Right kidney (tissue), 9 donors: ENCODE measurements at places on chromosomes 4 and X.
A peak's percentile ranks its signal among the peaks of the same experiment; 100 is the strongest.

DNA sequence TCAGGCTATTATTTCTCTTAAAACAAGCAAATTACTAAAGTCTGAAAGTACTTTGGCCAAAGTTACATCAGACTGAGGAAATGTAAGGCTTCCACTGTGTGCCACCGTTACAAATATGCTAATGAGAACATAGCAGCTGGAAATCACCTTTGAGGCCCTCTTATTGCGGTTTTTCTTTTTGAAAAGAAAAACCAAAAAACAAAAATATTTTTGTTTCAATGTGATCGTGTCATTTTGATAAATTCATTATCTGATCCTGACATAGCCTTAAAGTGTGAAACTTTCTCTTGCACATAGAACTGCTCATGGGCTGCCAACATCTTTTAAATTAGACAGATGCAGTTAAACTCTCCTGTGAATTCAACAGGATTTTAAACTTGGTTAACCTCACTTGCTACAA, 2.8 kb upstream of the TIFA start:
- DNase-seq = no peak

GRCh38 chr4:21949073-21949457, 493 bp upstream of the KCNIP4 start:
- DNase-seq = peak; percentile 57

- no peak for DNase-seq
Observed at GRCh38 chrX:119417376-119417775, 18.2 kb downstream of the SLC25A43 start.

DNA sequence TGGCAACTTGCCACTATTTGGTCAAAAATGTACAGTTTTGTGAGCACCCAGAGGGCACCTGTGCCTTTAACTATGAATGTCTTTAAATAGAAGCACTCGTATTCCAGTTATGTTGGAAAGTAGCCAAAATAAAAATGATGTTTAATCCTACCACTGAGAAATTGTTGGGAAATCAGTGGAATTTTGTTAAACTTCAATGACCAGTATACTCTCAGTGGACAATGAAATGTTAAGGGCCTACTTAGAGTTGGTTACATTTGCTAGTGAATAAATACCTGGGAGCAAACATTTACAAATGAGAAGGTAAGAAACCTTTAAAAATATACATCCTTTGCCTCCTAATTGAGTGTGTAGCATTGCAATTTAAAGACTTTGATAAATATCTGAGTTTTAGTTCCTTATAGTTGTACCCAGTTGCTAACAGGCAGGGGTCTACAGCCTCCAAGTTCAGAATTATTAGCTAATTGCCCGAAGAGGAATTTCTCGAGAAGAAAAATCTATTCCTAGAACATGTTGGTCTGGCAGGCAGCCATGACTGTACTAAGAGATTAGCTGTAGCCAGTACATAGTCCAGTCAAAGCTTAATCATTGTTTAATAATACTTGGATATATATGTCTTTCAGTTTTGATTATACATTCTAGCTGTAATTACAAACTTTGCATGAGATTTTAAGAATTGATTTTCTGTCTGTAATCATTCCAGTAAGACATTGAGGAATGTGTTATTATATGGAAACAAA, 93.2 kb downstream of the IL1RAPL2 start:
- DNase-seq = no peak

DNA sequence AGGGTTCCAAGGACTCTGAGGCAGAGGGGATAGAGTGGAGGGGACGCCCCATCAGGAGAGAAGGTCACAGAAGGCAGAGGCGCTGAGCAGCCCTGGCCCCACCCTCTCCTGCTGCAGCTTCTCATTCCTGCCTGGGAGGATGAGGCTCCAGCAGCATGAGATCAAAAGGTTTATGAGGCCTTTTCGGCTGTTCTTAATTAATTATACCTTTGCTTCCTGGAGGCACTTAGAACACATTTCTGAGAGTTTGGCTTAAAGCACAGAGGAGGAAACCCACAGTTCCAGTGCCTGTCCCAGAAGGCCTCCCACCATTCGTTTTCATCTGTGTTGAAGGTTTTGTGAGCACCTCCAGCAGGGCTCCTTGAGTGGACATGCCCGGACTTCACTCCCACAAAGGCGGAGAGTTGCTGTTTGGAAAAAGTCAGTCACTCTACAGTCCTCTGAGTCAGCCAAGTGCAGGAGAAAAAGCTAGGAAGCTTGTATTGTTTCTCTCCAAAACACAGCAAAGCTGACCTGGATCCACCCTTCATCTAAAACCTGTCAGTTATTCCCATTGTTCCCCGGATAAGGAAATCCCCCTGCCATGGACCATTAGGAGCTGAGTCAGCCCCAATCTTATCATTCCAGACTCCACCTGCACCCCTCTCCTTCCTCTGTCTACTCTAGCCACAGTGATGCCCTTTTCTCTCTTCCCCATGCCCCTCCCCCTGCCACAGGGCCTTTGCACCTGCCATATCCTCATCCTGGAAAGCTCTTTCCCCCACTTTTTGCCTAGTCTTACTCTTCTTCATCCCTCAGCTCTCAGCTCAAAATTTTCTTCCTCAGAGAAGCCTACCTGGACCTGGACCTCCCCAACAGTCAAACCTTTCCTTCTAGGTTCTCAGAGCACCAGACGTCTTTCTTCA, 276.8 kb downstream of the FBXW7 start:
- DNase-seq = peak; percentile 24

GRCh38 chr4:90234916-90235547, 107.8 kb downstream of the CCSER1 start:
- no peak for DNase-seq

DNA sequence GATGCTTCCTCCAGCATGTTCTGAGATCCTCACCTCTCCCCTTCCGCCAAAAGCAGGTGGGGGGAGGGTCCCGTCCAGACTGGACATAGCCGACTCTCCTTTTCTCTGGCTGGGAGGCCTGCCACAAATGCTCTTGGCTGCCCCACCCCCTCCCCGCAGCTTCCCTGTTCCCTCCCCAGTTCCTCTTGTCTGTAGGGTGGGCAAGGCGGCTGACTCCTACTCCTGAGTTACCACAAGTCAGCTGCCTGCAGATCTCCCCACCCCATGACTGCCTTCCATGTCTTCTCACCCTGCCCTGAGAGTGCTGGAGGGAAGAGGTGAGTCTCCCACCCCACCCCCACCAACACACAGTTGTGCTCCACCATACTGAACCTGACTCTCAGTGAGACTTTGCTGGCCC, 2.9 kb downstream of the ATP6AP1 start:
- DNase-seq = no peak

DNA sequence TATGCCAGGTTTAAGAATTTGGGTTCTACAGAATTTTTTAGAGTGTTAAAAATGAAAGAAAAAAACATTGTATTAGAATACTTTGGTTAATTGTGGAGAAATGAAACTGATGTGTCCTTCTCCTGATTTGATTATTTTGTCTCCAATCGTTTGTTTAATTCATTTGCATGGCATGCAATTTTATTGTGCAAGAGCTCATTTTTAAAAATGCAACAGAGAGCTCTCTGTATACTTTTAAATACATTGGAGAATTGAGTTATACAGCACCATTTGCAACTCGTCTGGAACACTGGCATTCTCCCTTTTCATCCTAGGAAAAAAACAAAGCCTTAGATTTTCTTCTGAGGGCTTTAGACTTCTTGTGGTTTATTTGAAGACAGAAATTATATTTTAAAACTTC, 689 bp downstream of the EXOC1L start:
- DNase-seq = no peak

DNA sequence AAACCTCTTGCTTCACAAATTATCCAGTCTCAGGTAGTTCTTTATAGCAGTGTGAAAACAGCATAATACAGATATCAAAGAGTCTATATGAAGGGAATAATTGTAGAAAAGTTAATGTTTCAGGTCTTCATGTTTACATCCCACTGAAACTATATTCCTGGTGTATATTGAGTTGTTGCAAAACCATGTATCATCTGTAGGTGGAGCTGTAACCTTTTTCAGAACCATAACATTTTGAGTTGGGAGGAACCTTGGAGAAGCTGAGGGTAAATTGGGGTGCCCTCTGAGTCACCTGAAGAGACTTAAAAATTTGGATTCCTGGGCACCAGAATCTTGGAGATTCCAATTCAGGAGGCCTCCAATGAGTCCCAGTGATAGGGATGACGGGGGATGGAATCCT, 51.9 kb upstream of the TAPT1 start:
- no peak for DNase-seq

DNA sequence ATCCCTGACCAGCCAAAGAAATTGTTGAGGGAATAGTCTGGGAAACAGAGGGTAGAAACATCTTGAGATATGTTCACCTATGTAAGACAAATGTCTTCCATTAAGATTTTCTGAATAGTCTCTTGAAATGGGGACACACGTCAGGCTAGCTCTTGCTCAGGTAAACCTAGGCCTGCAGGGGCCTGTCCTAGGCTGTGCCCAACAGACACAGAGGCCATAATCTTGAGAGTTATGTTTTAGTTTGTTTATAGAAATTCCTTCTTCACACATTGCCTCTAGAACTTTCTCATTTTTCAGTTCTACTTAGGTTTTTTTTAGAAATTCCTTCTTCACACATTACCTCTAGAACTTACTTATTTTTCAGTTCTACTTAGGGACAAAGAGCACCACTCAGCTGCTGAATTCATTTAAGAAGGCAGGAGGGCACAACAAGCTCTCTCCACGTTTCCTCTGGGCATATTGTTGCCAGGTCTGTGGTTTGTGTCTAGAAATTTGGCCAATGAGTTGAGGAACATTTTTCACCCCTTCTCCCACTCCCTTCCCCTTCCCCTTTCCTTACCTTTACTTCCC, 94.9 kb downstream of the ARHGAP24 start:
- DNase-seq = no peak

DNA sequence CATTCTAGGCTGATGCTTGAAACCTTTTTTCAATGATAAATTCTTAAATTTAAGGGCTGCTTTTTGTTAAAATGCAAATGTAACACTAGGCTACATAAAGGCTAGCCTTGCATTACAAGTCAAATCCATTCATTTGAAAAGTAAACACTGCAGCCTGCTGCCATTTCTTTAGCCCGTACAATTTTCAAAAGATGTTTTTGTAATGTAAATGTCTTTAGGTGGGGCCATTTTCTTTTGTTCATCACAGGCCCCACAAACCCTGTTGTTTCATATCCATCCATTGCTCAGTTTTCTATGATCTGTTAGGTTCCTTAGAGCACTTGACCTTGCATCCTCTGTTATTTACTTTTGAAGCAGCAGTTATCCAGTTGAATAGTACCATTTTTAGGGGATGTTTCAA, 296.2 kb upstream of the AMOT start:
- no peak for DNase-seq

- peak; percentile 37 for DNase-seq
Observed at GRCh38 chr4:2390784-2391421, 27.5 kb downstream of the ZFYVE28 start.

DNA sequence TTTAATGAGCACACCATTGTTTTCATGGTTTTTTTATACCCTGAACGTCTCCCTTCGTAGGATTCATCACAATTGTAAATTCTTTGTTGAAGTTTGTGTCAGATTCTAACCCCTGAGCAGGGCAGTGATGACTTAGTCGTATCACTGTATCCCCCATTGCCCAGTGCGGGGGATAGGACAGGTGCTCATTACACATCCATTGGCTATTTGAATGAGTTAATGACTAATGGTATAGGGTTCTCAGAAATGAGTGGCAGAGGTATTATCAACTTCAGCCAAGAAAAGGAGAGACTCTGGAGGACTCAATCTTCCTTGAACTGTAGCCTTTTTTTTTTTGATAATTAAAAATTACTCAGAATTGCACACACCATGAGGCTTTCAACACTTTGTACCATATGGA, 64.6 kb downstream of the SYNPO2 start:
- DNase-seq = no peak

DNA sequence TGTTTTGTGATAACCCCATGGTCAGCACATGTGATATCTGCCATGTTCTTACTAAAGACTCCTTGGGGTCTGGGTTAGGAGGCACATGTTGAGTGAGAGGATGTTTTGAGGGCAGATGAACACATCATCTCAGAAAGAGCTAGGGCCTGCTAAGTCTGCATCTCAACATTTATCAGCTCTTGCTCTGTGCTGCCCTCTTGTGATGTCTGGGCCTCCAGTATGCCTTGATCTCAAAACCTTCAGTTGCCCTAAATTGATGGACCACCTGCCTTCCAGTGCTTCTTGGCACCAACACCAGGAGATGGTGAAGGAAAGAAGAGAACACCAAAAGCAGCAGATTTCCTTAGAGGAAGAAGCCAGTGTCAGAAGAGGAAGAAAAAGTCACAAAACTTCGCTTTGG, 22.5 kb downstream of the MID1 start:
- no peak for DNase-seq

DNA sequence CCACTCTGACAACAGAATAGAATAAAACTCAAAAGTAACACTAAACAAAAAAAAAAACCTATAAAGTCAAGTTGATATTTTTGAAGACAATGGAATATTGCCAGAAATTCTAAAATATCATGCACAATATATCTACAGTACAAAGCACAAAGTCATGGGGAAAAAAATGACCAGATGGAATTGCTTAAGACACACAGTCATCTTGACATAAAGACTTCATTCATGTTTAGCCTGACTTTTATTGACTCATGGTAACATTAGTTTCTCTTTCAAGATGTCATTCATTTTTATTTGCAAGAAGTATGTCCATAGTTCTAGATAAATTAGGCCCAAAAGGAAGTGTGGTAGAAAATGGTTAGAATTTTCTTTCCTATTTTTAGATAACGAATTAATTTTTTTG, 259.1 kb downstream of the CAMK2D start:
- no peak for DNase-seq

- DNase-seq = no peak
Observed at GRCh38 chrX:153306527-153307115, 14.9 kb downstream of the PNMA6F start.

DNA sequence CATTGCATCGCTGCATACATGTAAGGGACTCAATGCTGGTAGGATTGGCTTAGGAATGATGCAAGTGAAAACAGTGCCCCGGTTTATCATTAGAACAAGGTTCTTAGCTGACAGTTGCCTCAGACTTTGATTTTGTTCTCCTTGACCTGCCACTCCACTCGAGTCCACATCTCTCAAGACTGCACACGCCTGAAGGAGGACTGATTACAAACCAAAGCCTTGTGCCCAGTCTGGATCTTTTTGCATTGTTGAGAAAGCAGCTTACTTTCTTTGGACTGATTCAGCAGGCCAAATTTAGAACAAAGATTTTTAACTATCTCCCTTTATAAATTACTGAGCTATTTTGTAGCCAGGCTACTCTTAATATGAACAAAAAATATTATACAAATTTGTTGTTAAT, 125.6 kb downstream of the PTTG2 start:
- no peak for DNase-seq

- DNase-seq = no peak
Observed at GRCh38 chr4:163492951-163493504, 1.5 kb upstream of the TMA16 start.

DNA sequence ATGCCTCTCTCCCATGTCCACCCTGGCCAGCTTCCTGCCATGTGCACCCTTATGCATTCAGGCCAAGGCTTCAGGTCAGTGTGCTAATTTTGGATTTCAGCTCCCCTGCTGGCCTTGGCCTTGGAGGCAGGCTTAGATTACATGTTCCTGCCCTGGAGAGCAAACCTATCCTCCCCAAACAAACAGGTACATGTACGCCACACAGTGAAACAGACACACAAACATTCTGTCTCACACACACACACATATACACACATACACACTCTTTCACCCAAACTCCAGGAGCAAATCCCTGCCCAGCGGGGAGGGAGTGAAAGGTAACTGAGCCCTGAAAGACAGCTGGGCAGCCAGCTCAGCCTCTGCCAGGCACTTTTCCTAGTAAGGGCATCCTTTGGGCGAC, 62.7 kb upstream of the ARHGAP36 start:
- DNase-seq = no peak
